CD4-positive, alpha-beta T cell treated with Interleukin-15 for 4 hours (primary cell): ENCODE measurements at places on chromosomes 4 and X.

GRCh38 chr4:84786478-84786877, 180.0 kb downstream of the WDFY3 start:
- DNase-seq: no peak

- no peak for DNase-seq
Measured at GRCh38 chr4:167100120-167100519, 134.2 kb downstream of the SPOCK3 start.

GRCh38 chr4:118962540-118962939, 73.9 kb downstream of the SYNPO2 start:
- DNase-seq: no peak

GRCh38 chr4:1582227-1582626, 101.9 kb downstream of the FAM53A start:
- no peak for DNase-seq

DNA sequence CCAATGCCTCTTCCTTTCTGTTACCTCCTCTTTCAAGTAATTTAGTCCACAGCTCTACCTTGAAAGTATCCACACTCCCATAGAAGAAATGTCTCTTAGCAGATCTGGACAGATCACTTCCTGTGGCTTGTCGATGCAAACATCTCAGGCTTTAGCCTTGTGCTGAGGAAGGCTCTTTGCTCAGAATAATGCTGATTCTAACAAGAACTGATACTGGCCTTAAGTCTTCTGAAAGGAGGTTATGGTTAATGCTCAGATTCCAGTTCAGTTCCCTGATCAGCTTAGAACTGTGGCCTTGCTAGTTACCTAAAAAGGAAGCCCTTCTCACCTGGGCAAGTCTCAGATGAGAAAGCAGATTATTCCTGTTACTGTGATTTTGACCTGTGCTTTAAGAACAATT, 230.1 kb upstream of the FAT4 start:
- no peak for DNase-seq

DNA sequence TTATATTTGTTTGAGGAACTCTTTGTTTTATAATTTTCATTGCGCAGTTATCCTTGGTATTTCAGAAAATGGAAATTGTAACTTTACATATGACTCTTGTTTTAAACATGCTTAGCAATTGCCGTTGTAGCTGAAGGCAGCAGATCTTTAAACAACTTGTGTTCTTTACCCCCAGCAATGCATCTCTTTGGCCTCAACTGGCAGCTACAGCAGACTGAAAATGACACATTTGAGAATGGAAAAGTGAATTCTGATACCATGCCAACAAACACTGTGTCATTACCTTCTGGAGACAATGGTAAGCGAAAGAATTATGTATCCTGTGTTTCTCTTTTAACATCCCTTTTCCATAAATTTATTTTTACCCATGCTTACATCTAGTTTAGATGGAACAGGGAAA, 263.6 kb downstream of the DCTD start:
- DNase-seq: no peak

DNA sequence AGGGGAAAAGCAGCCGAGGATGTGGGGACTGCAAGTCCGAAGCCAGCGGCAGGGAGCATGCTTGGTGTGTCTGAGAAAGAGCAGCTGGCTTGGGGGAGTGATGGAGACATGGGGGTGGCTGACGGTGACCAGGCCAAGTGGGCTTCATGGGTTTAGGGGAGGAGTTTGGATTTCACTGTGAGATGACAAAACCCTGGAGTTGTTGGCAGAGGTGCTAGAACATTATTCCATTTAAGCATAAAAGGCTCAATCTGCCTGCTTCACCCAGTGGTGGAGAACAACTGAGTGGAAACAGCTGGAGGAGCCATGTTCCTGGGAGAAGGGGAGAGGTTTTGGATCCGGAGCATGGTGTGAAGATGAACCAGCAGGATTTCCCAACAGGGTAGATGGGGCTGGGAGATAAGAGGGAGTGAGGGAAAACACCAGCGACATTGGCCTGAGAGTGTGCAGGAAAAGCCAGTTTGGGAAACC, 318.0 kb upstream of the TAPT1 start:
- no peak for DNase-seq

DNA sequence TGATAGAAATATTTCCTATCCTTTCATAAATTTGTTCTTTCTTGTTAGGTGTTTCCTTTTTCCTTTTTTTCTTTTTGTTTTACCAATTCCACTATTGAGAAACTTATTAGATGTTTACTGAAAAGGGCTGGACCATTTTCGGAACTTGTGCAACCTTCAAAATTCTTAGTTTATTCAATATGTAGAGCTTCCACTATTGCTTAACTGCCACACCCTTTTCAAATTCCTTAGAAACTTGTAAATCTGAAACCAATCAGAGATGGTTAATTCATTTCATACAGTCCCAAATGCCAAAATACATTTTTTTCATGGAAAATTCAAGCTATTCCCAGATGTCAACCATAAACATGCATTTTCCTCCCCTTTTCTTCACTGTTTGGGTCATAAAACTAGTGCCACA, 66.1 kb upstream of the SLC39A8 start:
- DNase-seq: no peak

DNA sequence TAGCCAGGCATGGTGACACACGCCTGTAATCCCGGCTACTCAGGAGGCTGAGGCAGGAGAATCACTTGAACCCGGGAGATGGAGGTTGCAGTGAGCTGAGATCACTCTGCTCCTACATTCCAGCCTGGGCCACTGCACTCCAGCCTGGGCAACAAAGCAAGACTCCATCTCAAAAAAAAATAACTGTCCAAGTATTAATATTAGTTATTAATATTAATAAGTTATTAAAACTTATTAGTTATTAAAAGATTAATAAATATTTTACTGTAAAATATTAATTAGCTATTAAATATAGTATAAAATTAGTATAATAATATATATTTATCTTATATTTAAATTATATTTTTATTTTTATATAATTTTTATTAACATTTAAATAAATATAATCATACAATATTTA, 19.5 kb upstream of the NDST3 start:
- DNase-seq: no peak

GRCh38 chr4:67714248-67714583, 13.3 kb upstream of the UBA6 start:
- no peak for DNase-seq

DNA sequence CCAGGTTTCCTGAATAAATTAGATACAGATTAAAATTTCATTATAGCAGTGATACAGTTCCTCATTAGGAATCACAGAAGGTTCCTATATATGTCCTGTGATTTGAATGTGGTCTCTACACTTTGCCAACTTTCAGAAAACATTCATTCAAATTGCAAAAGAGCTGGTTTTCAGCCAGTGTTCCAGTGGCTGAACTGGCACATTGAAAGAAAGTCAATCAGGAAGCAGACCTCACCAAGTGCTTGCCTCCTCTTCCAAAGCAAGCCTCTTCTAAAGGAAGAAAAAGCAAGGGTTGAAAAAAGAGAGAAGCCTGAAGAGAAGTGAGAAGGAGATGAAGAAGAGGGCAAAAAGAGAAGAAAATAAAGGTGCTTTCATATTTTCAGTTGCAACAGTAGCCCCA, 12.7 kb downstream of the KLHL34 start:
- DNase-seq: no peak

- no peak for DNase-seq
Measured at GRCh38 chrX:109270580-109271484, 211.1 kb downstream of the GUCY2F start.

GRCh38 chr4:163243297-163243981, 76.7 kb upstream of the NAF1 start:
- DNase-seq: no peak

- DNase-seq: no peak
Measured at GRCh38 chr4:116930329-116930728, 155.0 kb downstream of the TRAM1L1 start.

GRCh38 chr4:166091912-166092510, 219.0 kb downstream of the TLL1 start:
- peak; percentile 25 for DNase-seq

DNA sequence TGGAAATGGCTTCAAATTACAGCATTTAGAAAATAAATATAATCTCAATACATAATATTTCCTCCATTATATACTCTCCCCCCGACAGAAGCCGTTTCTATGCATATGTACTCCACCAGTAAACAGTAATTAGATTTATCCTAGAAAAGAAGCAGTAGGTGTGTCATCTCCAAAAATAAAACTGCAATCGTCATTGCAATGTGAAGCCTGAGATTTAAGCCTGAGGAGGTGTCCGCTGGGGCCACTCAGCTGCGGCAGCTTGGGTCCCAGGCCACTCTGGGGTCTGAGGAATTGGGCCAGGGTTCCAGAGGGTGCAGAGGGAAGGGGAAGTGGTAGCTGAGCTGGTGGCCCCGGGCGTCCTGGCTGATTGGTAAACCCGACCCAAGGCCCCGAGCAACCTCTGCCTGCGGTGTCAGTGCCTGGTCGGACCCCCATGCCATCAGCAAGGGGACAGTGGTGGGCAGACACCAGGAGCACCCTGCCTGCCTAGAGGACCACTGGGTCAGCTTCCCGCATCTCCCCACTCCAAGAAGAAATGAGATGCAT, 7.8 kb upstream of the MXD4 start:
- DNase-seq: no peak

DNA sequence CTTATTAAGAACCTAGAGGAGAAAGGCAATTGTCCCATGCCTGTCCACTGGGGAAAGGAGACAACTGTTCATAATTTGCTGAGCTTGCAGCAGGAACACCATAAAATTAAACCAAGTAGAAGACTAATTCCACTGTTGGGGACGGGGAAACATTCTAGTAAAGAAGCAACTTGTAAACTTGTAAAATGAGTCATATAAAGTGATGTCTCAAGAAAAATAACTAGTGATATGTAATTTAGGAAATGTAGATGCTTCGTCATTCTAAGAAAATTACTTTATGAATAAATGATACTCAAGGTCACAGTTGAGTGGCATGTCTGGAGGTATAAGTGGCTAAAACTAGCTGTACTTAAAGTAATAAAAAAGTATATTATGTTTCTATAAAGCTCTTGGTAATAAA, 121.2 kb upstream of the MID1 start:
- DNase-seq: no peak

DNA sequence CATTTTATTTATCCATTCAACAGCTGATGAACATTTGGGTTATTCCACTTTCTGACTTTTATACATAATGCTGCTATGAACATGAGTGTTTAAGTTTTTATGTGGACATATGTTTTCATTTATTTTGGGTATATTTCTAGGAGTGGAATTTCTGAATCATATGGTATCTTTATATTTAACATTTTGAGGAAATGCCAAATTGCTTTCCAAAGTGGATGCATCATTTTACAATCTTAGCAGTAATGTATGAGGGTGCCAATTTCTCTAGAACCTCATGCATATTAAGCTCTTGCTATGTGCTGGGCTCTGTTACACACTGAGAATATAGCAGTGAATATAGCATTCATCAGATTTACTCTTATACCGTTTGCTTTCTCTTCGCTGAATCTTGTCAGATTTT, 983.7 kb downstream of the STIM2 start:
- no peak for DNase-seq

- DNase-seq: no peak
Measured at GRCh38 chr4:42280327-42281095, 116.8 kb upstream of the SHISA3 start.

DNA sequence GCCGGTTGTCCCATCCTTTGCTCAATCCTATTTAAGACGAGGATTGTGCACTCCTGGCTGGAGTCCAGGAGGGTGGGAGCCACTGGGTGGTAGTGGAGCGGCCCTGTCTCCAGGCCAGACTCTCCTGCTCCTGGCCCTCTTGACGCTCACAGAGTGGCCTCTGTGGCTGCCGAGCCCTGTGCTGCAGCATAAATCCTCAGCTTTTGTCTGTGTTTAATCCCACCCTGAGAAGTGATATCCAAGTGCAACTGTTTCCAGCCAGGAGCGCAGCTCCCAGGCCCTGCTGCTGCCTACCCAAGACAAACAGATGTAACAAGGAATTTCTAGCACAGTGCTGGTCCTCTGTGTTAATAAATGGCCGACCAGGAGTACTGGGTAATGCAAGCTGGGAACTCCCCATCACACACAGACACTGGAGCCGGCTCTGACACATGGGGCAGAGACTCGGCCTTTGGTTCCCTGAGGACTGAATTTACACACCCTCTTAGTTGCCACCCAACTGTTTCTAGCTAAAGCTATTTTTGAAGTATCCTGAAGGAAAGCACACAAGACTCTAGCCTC, 85.3 kb downstream of the GATB start:
- DNase-seq: no peak

DNA sequence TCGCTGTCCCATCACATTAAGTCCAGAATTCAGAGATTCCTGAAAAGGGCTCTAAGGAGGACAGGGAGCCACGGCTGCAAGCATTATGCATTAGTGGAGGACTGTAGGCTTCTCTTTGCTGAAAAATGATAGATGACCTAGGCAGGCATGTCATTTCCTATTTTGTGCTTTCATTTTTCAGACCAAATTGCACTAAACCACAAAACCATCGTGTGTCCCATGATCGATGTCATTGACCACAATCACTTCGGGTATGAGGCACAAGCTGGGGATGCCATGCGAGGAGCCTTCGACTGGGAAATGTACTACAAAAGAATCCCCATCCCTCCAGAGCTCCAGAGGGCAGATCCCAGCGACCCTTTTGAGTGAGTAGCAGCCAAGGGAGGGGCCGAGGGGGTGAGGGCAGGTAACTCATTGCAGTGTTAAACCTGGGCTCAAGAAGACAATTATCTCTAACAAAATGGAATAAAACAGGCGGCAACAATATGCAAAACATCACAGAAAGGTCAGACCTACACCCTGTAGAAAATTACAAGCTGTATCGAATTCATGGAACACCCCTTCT, 355.2 kb upstream of the GALNT7 start:
- no peak for DNase-seq

- no peak for DNase-seq
Measured at GRCh38 chr4:8537041-8537461, 43.1 kb upstream of the GPR78 start.

DNA sequence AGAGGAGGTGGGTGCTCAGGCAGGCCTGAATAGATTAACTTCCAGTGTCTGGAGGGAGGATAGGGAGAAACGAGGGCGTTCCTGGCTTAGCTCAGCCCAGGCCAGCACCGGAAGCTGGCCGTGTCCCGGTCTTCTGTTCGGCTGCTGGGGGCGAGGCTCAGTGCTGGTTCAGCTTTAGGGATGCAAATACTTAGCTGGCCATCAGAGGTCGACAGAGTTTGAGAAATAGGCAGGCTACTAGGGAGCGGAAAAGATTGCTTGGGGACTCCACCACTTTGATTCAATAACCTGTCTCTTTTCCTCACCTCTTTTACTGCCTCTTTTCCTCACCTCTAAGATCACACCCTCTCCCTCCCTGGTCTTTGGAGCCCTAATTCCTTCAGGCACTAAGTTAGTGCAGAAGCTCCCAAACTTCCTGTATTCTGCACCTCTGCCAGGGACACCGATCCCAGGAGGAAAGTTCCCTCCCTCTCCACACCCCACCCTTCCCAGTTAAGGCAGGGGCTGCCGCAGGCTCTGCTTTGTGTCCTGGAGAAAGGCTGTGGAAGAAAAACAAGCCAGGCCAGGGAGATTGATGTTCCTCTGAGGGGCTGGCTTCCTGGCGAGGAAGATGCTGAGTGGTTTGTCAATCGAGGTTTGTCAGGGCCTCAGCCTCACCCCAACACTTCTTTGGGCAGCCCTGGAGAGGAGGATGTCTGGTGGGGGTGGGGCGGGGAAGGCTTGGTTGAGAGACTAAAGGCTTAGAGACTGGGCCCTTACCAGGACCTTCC, 6.0 kb upstream of the EFNB1 start:
- peak; percentile 20 for DNase-seq

- DNase-seq: no peak
Measured at GRCh38 chr4:122890147-122890795, 32.1 kb downstream of the NUDT6 start.

GRCh38 chr4:74335341-74336021, 27.2 kb downstream of the EPGN start:
- no peak for DNase-seq
